ENCODE measurements at places on chromosomes 12 and 14. TPM values are rescaled to one million over a fixed set of nuclear protein-coding genes. Genes with fewer than 3 reads are reported as not detected.

The CLEC2A gene
- not detected for total RNA-seq

GRCh38 chr12:120081641-120082040 is 34.9 kb downstream of the RAB35 start:
- no peak for DNase-seq

- no peak for DNase-seq
Observed at GRCh38 chr12:70507442-70507841, 129.8 kb downstream of the PTPRB start.

- DNase-seq = no peak
Observed at GRCh38 chr12:132858718-132859266, 28.6 kb downstream of the CHFR start.

The ZDHHC22 gene
- total RNA-seq = 0.09 TPM

GRCh38 chr12:118059341-118060191 is 1.4 kb downstream of the WSB2 start:
- DNase-seq = no peak

- DNase-seq = no peak
Observed at GRCh38 chr14:102645746-102646440, 53.4 kb downstream of the RCOR1 start.

Measured in mucosa of gallbladder (tissue), 1 donor.